ENCODE measurements at places on chromosomes 16 and 17. TPM values are rescaled to one million over a fixed set of nuclear protein-coding genes. Genes with fewer than 3 reads are reported as not detected.

GRCh38 chr17:66637491-66637890, 197.4 kb upstream of the CACNG5 start:
- no peaks in the 10 kb centered on the region for H3K27me3 ChIP-seq
- H3K4me1 ChIP-seq: no peaks in the 10 kb centered on the region

DNA sequence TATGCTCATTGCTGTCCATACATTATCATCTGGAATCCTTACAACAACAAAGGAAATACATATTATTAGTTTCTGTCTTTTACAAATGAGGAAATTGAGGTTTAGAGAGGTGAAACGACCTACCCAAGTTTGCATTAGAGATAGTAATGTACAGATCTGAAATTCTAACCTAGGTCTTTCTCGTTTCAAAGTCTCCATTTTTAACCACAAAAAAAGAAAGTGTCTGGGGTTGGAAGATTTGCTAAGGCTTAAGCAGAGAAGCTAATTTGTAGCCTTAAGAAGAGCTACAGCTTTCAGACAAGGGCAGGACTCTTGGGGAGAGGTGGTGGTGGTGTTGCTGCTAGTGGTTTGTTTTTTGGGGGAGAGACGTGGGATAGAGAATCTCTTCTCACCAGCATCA, 19.2 kb downstream of the CIITA start:
- no peaks in the 10 kb centered on the region for H3K36me3 ChIP-seq
- H3K27me3 ChIP-seq: no peaks in the 10 kb centered on the region
- no peaks in the 10 kb centered on the region for H3K4me1 ChIP-seq
- no peak for DNase-seq
- no peak overlapping the region for H3K4me3 ChIP-seq

- no peak overlapping the region for H3K4me3 ChIP-seq
- H3K27ac ChIP-seq: no peak overlapping the region
- H3K36me3 ChIP-seq: peaks cover 26% of the 10 kb centered on the region
- no peaks in the 10 kb centered on the region for H3K27me3 ChIP-seq
- H3K4me1 ChIP-seq: peaks cover 29% of the 10 kb centered on the region
Measured at GRCh38 chr17:74210191-74211140, 2.9 kb upstream of the TTYH2 start.

GRCh38 chr17:65536573-65537342, 24.7 kb downstream of the AXIN2 start:
- peaks cover 13% of the 10 kb centered on the region for H3K4me1 ChIP-seq
- no peak for DNase-seq
- H3K27ac ChIP-seq: peak overlapping the region; percentile 52
- H3K27me3 ChIP-seq: no peaks in the 10 kb centered on the region
- H3K36me3 ChIP-seq: peaks cover 25% of the 10 kb centered on the region

DNA sequence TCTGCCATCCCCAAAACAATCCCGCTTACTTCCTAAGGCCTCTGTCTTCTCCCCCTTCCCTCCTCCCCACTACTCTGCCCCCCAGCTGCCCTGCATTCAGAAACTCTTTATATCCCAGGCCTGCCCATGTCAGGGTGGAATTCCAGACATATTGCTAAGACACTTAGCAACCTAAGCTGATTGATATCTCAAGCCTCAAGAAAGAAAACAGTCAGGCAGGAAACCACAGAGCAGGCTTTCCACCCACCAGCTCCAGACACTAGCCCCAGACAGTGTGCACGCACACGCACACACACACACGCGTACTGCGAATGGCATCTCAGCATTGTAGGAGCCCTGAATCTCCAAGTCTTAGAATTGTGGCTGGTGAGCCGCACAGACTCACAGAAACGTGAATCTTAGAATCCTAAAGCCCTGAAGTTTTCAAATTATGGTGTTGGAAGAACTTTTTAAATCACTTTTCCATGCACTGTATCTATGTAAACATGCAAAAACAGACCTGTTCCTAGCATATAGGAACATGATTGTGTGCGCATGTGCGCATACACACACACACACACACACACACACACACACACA, 8.8 kb upstream of the LPCAT2 start:
- no peaks in the 10 kb centered on the region for H3K27me3 ChIP-seq
- H3K4me1 ChIP-seq: peaks cover 49% of the 10 kb centered on the region
- H3K4me3 ChIP-seq: no peak overlapping the region

The TCAP gene
- total RNA-seq: 6.4 TPM

DNA sequence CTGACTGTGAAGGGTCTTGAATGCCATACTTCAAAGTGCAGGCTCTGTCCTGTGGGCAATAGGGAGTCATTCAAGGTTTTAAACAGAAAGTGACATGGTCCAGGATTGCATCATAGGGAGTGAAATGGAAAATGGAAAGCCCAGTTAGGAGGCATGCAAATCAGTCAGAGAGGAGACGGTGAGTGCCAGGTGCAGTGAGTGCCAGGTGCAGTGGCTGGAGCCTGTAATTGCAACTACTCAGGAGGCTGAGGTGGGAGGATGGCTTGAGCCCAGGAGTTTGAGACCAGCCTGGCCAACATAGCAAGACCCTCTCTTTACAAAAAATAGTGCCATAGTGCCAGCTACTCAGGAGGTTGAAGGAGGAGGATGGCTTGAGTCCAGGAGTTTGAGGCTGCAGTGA, 35.2 kb upstream of the SIAH1 start:
- H3K27ac ChIP-seq: no peak overlapping the region
- H3K4me1 ChIP-seq: no peaks in the 10 kb centered on the region
- no peaks in the 10 kb centered on the region for H3K27me3 ChIP-seq
- H3K4me3 ChIP-seq: no peak overlapping the region
- no peaks in the 10 kb centered on the region for H3K36me3 ChIP-seq

GRCh38 chr16:6031567-6031966, 934.0 kb upstream of the EEF2KMT start:
- H3K4me1 ChIP-seq: no peaks in the 10 kb centered on the region
- DNase-seq: no peak
- no peaks in the 10 kb centered on the region for H3K27me3 ChIP-seq

DNA sequence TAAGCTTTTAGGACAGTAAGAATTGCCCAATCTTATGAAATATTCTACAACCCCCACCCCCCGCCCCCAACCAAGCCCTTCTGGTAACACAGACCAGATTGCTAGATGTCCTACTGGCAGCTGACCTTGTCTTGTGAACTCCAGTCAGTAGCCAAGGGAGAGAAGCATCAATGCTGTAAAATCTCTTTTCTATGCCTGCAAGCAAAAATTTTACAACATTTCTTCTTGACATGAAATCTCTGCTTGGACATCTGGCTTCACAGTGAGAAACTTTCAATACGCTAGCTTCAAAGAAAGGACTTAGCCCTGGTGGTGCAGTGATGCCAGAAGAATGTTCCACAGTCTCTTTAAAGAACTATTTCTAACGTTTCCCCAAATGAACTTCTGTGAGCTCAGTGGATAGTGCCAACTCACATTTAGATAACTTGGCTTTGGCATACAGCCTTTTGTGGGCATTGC, 169.3 kb upstream of the AXIN2 start:
- no peak for DNase-seq
- H3K27me3 ChIP-seq: no peaks in the 10 kb centered on the region
- peaks cover 16% of the 10 kb centered on the region for H3K4me1 ChIP-seq

The AOC2 gene
- total RNA-seq: 2.8 TPM

DNA sequence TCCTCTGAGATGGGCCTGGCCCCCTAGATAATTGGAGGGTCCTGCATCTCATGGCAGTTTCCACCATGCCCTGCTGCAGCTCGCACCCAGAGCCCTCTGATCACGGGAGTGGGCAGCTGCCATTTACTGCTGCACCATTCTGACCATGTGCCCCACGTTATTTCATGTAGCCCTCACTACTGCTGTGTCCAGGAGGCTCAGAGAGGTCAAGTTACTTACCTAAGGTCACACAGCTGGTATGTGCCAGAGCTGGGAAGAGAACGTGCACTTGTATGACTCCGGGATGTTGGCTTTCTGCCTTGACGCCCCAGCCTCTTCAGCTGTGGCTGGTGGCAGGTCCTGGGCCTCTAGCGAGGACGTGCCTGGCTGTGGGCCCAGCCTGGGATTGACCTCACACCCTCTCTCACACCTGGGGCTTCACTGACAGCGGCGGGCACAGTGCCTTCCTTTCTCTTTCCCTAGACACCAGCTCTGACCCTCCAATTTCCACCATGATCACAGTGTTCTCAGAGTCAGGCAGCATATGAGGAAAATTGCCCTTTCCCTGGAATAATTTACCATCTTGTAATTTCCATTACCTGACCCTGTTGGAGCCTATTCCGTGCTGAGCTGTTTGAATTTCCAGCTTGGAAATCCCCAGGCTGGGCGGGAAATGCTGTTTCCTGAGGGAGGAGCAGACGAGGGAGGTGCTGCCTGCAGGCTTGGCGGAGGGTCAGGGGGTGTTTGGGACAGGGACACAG, 18.5 kb upstream of the DOC2B start:
- H3K4me3 ChIP-seq: no peak overlapping the region
- no peak overlapping the region for H3K27ac ChIP-seq
- no peaks in the 10 kb centered on the region for H3K4me1 ChIP-seq
- no peaks in the 10 kb centered on the region for H3K27me3 ChIP-seq
- DNase-seq: no peak
- no peaks in the 10 kb centered on the region for H3K36me3 ChIP-seq

DNA sequence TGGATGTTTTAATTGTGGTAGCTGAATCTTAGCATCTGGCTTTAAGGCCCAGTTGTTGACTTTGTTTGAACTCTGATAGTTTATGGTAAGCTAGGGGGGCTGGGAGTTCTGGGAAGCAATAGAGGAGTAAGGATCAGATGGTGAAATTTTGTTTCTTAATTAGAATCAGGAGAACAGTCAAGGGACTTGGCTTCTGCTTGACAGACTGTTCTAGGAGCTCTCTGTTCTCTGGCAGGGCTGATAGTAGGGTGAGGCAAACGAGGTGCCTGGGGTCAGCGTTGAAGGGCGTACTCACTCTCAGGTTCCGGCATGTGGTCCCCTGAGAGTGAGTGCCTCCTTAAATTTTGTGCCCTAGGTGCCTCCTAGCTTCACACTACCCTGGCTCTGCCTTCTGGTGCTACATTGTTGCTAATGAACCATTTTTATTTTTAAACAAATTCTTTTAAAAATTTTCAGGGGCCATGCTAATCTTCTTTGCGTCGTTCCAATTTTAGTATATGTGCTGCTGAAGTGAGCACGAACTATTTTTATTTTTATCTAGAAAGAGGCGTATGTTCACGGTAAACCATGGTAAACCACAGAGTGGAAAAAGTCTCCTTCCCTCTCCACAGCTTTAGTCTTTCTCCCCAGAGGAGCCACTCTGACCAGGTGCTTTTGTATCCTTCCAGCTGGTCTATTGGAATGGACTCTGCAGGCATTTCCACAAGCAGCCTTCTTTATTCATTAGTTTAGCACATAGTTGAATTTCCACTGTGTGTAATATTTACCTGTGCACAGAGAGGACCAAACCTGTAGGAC, 19.7 kb downstream of the SLC7A6 start:
- no peaks in the 10 kb centered on the region for H3K27me3 ChIP-seq
- peak overlapping the region; percentile 35 for H3K27ac ChIP-seq
- no peak for DNase-seq
- H3K4me3 ChIP-seq: no peak overlapping the region

DNA sequence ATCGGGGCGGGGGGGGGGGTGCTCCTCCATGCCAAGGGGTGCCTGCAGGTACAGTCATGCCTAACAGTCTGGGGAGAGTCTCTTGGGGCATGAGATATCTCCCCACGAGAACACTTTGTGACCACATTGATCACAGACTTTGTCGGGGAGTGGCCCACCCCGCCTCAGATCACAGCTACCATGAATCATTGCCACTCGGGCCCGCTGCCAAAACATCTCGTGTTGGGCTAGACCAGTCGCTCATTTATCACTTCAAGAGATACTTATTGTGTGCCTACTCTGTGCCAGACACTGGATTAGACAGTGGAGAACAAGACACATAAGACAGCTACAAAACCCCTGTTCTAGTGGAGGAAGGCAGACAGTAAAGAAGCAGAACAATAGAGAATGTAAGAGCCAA, 72.6 kb downstream of the CLEC16A start:
- no peaks in the 10 kb centered on the region for H3K27me3 ChIP-seq
- H3K4me1 ChIP-seq: no peaks in the 10 kb centered on the region
- peaks cover 7% of the 10 kb centered on the region for H3K36me3 ChIP-seq
- H3K4me3 ChIP-seq: no peak overlapping the region
- DNase-seq: no peak

The CLDN7 gene
- 0.41 TPM for total RNA-seq

The RASL10B gene
- 24.1 TPM for total RNA-seq
